IMR-90 (cell line): ENCODE measurements at places on chromosomes 4 and X. TPM values are rescaled to one million over a fixed set of nuclear protein-coding genes. Genes with fewer than 3 reads are reported as not detected.

- no peak for DNase-seq
Observed at GRCh38 chrX:151359341-151359740, 37.7 kb upstream of the VMA21 start.

DNA sequence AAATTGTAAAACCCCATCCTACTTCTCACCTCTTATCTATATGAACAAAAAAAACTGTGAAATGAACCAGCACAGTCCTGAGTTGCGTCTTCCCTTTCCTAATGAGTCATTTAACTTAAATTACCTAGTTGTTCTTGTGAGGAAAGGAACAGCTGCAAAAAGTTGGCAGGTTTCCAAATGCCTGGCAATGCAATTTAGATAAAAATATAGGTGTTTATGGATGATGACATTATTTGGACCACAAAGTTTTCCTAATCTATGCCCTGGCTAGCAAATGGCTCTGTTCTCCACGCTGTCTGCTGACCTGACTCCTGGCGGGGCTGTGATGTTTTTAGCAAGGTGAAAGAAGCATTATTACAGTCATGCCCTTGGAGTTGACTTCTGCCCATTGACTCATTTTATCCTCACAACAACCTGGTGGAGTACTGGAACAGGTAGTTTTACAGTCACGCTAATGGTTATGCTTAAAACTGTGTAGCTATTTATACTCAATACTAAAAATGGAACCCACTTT, 29.8 kb upstream of the RELL1 start:
- DNase-seq: peak; percentile 66

DNA sequence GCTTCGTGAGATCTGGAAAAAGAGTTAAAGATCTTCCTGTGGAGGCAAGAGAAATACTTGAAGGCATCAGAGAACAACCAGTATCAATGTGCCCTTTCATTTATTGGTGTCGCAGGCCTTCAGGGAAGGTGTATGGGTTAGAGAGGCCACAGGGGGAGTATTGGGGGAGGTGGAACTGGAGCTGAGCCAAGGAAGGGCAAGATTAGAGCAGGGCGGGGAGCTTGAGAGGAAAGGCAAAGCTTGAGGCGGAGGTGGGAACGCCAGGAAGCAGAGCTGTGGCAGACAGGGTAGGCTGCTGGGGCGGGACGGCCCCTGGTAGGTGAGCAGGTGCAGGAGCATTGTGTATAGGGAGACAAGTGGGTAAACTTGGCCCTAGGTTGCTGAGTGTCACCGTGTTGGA, 329.9 kb downstream of the ARHGAP10 start:
- no peak for DNase-seq

GRCh38 chr4:73311428-73311827, 52.8 kb upstream of the ANKRD17 start:
- DNase-seq: peak; percentile 77

DNA sequence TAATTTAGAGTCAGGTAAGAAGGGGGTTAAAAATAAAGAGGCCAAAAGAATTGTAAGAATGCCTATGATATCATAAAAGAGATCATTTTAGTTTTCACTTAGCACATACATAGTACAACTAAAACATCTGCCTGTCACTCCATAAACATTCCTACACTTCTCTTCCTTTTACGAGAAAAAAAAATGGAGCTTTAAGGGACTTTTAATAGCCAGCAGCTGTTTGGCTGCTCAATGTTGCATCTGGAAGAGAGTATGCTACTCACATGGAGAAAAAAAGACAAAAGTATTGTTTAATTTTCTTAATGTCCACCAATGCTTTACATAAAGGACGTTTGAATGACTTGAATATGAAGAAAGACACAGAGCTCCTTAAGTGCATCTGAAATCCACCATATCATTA, 48.7 kb upstream of the TNIP3 start:
- no peak for DNase-seq

DNA sequence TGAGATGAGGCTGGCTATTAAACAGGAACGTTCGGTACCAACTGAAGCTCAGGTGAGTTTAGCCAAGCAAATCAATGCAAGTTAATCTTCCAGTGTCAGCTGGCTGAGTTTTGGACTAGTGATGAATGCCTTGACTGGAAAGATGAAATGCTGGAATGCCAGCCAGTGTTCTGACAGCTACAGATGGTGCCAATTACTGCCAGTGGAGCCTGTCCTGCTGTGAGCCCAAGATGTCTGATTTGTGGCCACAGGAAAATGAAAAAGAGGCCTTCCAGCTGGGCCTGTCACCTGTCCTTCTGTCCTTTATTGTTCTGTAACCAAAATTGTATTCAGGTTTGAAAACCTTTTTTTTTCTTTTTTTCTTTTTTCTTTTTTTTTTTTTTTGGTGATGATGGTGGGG, 223.1 kb downstream of the AFF2 start:
- DNase-seq: no peak

- peak; percentile 14 for DNase-seq
Observed at GRCh38 chrX:10021461-10022272, 54.5 kb downstream of the CLDN34 start.

DNA sequence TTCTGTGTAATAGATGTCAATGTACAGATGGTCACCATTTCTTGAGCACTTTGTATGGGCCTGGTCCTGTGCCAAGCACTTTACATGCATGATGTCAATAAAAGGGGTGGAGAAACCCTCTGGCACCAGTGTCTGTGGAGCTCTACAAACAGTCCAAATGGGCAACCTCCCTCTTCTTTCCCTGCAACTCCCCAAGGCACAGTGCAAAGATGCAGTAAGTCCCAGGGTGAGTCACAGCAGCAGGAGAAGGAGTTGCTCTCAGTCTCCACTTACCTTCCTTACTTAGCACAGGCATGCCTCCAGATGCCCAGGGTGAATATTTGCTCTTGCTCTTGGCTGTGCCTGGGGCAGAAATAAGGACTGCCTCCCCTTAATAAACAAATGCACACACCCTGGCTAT, 4.3 kb downstream of the OCIAD2 start:
- peak; percentile 30 for DNase-seq

- no peak for DNase-seq
Observed at GRCh38 chrX:67290489-67291220, 253.2 kb upstream of the AR start.

DNA sequence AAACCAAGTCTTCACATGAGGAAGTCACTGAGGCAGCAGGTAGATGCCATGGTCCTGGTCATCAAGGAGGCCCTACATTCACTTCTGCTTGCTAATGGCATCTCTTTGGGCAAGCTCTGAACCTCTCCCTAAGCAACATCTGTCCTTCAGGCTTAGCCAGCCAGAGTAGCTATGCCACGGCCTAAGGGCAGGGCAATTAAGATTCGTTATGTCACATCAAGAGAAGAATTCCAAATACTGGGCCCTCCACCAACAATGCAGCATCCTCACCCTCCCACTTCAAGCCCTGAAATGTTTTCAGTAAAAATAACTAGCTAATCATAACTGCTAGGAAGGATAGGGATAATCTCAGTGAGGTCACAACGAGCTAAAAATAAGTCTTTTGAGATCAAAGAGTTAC, 120.7 kb upstream of the HCCS start:
- DNase-seq: no peak

DNA sequence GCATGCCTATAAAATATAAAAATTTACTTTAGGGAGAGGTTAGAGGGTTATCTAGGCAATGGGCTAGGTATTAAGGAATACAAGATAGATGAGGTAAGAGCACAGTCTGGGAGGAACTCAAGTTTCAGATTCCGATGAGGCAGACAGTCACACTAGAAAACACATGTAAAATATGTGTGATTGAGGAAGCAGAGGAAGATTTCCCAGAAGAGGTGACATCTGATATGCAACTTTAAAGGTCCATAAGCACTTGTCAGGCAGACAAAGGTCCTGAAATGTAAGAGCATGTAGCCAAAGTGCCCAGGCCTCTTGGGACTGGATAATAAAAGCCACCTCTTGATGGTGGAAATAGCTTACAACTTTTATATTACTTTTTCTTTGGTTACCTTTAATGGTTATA, 81.1 kb upstream of the AADAT start:
- no peak for DNase-seq

GRCh38 chr4:43331226-43332051, 438.9 kb downstream of the GRXCR1 start:
- peak; percentile 69 for DNase-seq

- peak; percentile 85 for DNase-seq
Observed at GRCh38 chr4:121696170-121696580, 605 bp downstream of the ANXA5 start.

DNA sequence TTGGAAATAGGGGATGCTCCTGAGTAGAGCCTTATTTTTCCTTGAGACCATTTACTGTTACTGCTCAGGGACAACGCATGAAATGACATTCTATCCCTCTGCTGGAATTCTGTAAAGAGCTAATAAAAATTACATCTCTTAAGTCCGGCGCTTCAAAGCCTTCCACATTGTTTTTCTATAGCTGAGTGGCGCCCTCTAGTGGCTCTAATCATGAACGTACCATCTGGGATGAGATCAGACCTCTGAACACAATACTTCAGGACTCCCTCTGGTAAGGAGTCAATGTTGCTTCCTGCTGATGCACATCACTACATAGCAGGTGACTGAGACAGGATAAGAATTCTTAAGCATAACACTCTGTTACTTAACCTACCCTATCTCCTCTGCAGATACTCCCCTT, 6.0 kb downstream of the HMGN5 start:
- DNase-seq: peak; percentile 52

GRCh38 chr4:65139998-65140397, 530.3 kb downstream of the EPHA5 start:
- no peak for DNase-seq

- DNase-seq: no peak
Observed at GRCh38 chrX:9055354-9055753, 21.4 kb upstream of the FAM9B start.

GRCh38 chr4:36757580-36758311, 476.3 kb downstream of the DTHD1 start:
- no peak for DNase-seq

- peak; percentile 68 for DNase-seq
Observed at GRCh38 chr4:166165829-166166420, 292.9 kb downstream of the TLL1 start.

Gene COL4A5
- total RNA-seq: 15.0 and 16.3 TPM in 2 replicates

Gene ATP11C
- total RNA-seq: 40.0 and 71.4 TPM in 2 replicates

Gene ARMCX1
- 22.9 and 31.1 TPM in 2 replicates for total RNA-seq

Gene FABP2
- not detected in 2 replicates for total RNA-seq

Gene POLN
- total RNA-seq: 0.72 and 1.1 TPM in 2 replicates

Gene FGF13
- under 0.01 and 0.18 TPM in 2 replicates for total RNA-seq

Gene CXCL3
- total RNA-seq: 0.18 TPM in 1 of 2 replicates, not detected in the other

Gene ABRAXAS1
- total RNA-seq: 8.4 and 12.2 TPM in 2 replicates

Gene CCDC120
- under 0.01 and 0.18 TPM in 2 replicates for total RNA-seq

Gene DRD5
- total RNA-seq: not detected in 2 replicates

Gene GLUD2
- total RNA-seq: 1.4 and 1.6 TPM in 2 replicates

Gene PRR32
- not detected in 2 replicates for total RNA-seq

Gene TRAM1L1
- 3.4 and 5.3 TPM in 2 replicates for total RNA-seq
